ENCODE measurements at places on chromosomes 3 and 15.

GRCh38 chr3:18092726-18093125, 332.4 kb downstream of the SATB1 start:
- DNase-seq, result no peak

DNA sequence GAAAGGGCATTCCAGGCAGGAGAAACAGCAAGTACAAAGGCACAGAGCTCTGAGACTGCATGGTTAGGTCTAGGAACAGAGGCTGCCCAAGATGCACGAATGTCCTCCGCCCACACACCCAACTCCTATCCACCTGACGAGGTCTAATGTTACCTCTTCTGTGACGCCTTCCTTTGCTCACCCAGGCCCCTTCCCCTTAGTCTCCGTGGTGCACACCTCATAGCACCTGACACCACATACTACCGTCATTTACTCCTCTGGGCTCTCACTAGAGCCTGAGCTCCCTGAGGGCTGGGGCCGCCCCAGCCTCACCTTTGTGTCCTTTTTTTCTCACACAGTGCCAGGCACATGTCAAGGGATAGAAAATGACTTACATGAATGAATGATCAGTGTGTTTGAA, 31.0 kb upstream of the RASGRF1 start:
- no peak for DNase-seq

DNA sequence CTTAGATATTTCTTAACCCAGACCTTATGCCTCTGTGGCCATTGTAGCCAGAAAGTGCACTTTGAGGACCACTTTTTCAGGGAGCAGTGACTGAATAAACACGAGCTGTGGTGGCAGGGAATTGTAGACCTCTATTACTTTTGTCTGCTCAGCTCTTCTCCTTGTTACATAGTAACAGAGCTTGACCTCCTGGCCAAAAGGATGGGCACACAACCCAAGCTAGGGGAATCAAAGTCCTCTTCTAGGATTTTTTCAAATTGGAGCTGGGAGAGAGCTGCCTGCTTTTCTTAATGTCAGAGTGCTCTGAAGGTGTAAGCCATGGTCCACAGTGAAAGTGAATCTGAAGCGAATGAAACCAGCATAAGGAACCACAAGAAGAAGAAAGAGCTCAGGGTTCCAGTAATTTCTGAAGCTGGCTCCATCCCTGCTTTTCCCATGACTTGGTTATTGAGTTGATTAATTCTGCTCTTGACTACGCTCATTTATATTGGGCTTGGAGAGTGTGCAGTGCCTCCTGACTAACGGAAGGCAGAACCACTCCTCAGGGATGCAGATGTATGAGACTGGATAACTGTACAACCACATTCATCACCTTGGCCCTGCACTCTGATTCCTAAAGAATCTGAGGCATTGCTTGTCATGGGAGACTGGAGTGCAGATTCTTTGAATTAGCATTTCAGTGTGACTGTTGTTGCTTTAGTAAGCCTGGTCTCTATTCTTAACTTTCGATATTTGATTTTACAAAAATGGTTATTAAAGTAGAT, 60.9 kb downstream of the TLNRD1 start:
- DNase-seq, result no peak

DNA sequence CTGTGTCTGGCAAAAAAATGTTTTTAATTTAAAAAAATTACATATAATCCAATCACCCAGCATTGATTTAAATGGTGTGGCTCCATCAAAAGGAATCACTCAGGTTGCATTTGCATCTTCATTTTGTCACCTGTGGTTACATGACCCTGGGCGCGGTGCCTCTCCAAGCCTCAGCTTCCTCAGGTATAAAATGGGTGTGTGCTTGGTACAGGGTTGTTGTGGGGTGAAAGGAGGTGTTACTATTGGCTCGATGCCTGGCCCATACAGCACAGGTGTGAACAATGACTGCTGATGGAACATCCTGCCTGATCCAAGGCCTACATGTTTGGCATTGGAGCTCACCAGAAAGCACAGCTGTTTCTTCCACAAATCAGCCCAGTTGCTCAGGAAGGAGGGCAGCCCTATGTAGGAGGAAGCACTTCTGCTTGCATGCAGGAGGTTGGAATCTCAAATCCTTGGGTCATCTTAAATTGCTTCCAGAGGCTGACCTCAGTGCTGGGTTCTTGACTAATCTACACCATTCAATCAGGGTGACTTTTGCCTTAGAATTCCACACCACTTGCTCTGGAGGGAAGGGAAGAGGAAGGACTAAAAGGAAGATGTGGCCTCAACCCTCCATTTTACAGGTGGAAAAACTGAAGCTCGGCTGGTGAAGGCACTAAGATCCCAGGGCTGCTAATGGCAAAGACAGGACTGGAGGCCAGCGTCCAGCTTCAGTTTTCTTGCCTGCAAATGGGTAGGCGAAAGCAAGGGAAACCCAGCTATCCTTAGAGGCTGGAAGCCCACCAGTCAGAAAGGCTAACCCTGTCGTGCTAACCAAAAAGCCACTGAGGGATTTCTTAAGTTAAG, 31.7 kb downstream of the BHLHE40 start:
- no peak for DNase-seq

GRCh38 chr3:121916189-121916588, 22.0 kb downstream of the SLC15A2 start:
- no peak for DNase-seq

GRCh38 chr3:66393333-66394005, 107.4 kb downstream of the LRIG1 start:
- DNase-seq, result no peak

- DNase-seq, result no peak
Measured at GRCh38 chr15:64249883-64250575, 87.2 kb upstream of the PPIB start.

GRCh38 chr15:89104172-89104564, 15.9 kb downstream of the ABHD2 start:
- DNase-seq, result no peak

GRCh38 chr3:347581-347980, 151.0 kb downstream of the CHL1 start:
- no peak for DNase-seq

DNA sequence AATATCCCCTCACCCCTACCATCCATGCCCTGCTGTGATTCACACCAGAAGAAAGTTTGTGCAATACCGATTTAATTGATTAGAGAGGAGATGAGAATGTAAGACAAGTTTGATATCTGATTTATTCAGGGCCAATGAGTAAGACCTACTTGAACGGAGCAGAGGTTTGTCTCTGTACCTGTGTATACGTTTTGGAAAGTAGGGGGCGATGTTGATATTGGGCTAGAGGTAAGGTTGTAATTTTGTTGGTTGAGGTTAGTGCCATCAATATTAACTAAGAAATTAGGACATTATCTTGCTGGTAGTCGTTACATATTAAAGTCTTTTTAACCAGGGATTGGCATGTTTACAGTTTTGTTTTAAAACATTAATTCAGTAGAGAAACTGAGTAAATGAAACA, 20.5 kb downstream of the EAF2 start:
- DNase-seq, result no peak

DNA sequence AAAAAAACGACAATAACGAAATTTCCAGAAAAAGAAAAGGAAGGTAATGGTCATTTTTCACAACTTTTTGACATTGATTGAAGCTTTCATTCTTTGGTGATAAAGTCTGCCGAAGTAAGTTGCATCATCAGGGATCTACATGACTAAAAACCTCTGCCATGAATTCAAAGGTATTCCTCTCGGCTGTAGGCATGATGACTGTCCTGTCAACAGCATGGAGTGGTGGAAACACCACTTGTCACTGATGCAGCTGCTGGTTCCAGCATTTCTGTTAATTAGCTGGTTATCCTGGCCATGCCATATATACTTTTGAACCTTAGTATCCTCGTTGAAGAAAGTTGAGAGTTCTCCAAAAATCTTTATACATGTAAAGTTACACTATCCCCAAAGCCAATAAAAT, 859.0 kb upstream of the ARPP21 start:
- DNase-seq, result no peak

DNA sequence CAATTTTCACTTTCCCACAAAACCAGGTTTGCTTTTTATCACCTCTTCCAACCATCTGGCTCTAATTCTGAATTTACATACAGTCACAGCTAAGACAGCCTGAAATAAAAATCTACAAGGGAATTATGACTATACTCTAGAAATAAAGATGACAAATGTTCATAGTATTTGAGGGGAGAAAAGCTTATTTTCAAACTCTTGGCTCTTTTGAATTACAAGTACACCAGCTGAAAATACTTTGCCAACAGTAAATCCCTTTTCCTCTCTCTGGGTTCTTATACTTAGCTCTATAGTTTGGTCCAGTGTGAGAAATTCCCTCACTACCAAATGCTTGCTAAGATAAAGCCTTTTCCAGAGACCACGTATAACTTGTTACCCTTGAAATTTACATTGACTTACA, 1037.9 kb downstream of the ROBO1 start:
- no peak for DNase-seq
